ENCODE measurements at places on chromosomes 4 and X.

DNA sequence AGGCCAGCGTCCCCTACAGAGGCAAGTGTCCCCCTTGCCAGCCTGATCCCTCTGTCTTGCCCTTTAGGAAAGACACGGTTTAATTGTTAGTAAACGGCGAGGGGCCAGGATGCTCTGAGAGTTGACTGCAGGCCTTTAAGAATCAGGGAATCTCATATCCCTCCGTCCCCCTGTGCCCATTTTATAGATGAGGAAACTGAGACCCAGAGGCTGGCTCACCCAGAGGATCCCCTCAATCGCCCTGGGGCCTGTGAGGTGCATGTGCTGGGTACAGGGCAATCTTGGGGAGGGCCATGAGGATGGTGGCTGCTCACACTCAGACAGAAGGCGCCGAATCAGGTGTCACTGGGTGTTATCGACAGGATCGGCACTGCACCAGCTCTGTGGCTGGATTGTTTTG lies 575 bp downstream of the ZNF185 start:
- DNase-seq, result no peak

GRCh38 chr4:77031544-77031943 lies 44.2 kb downstream of the CCNI start:
- DNase-seq, result no peak

DNA sequence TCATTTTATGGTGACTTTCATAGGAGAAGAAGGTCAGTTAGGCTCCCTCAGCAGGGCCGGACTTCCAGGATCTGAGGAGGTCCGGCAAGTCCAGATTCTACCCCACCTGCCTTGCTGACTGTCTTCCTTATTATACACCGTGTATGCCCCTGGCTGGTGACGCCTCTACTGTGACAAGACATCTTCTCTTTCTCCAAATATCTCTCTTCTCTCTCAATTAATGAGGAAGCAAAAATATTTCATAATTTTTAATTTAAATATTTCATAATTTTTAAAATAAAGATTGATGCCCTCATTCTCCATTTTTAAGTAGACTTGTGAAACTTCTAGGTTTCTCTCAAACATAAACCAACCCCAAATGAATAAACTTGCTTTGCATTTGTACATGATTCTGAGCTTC lies 202.5 kb downstream of the NSUN7 start:
- DNase-seq, result no peak

DNA sequence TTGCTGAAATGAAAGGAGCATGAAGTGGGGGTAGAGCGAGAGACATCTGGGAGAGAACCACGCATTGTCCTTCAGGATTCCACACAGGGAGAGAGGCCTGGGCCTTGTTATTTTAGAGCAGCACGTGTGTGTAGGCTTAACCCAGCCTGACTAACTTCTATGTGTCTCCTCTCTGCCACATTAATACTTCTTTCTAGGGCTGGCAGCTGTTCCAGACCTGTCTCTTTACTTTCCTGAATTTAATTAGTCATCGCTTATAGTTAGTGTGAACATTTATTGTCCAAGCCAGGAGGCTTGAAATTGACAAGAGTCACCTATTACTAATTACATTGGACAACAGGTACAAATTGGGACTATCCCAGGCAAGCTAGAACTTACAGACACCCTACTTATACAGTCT lies 51.3 kb downstream of the SMAD1 start:
- DNase-seq, result no peak

DNA sequence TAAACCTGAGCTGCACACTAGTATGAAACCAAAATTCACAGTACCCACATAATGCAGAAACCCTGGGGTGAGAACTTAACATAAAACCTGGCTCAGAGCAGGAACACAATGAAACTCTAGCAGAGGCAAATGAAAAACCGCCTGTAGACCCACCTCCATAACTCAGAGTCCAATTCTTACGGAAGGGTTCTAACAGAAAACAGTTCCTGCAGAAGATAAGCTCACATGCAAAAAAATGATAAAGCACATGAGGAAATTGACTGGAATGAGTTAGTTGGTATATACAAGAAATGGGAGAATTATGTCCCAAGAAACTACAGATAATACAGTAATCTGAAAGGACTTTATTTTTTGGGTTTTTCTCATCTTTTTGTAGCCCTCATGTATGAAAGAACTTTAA lies 14.7 kb downstream of the RTL9 start:
- DNase-seq, result no peak

GRCh38 chr4:54308110-54308509 lies 79.0 kb downstream of the PDGFRA start:
- no peak for DNase-seq

- DNase-seq, result peak; percentile 84
Measured at GRCh38 chr4:55345980-55346850, at the start of gene SRD5A3. Gene SRD5A3 (plus strand): TSS chr4:55346242. CDS start chr4:55346337, 95 bp downstream.

DNA sequence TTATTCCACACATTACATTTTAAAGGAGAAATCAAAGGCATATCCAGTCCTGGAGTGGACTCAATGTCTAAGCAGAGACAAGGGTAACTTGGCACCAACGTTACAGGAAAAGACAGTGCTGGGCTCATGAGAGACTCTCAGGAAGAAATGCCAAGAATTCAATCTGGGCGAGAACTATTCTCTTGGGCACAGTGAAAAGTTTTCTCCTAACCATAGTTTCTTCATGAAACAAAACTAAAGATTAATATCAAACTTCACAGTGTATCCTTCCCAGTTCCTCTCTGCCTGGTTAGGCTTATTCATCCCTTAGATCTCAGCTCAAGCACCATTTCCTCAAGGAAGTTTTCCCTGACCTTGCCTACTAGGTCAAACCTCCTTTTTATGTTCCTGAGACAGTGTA lies 109.4 kb upstream of the TLL1 start:
- no peak for DNase-seq

DNA sequence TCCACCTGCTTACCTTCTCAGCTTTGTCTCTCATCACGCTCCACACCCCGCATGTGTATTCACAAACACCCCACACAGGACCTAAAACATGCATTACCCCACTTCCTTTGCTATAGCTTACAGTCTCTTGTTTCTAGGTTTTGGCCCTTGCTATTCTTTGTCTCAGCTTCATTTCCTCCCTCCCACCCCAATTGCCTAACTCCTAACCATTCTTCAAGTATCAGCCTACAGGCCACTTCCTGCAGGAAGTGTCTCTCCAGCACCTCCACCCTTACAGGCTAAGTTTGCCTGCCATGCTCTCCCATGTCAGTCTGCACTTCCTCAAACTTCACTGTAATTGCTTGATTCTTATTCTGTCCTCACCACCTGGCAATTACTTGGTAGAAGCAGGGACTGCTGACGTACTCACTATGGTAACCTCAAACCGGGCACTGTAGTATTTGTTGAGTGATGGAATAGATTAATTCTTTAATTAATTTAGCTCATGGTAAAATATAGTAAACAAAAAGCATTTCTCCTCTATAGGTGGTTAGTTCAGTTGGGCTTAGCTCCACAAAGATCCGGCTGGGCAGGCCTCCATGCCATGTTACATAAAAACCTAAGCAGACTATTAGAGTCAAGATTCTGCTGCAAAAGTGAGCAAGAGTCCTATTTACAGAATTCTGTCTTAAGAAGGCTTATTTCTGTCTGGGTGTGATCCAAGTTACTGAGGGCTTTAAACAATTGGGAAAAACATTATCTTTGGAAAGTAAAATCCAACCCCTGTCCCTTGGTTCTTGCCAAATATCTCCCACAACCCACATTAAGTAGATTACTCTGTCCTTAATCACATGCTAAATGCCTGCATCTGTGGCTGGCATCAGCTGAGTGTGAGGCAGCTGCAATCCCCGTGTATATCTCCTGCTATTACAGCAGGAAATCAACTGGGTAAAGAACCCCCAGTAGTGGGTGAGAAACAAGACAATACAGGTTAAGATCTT lies 124.7 kb upstream of the CPEB2 start:
- DNase-seq, result no peak
